ENCODE measurements at places on chromosomes 2 and 18. TPM values are rescaled to one million over a fixed set of nuclear protein-coding genes. Genes with fewer than 3 reads are reported as not detected.

Gene CSRNP3
- 2.8 TPM for total RNA-seq

Gene MFF
- total RNA-seq: 65.9 TPM

Gene SGPP2
- total RNA-seq: 0.21 TPM

Gene SPATA3
- not detected for total RNA-seq

Gene GEN1
- total RNA-seq: not detected

DNA sequence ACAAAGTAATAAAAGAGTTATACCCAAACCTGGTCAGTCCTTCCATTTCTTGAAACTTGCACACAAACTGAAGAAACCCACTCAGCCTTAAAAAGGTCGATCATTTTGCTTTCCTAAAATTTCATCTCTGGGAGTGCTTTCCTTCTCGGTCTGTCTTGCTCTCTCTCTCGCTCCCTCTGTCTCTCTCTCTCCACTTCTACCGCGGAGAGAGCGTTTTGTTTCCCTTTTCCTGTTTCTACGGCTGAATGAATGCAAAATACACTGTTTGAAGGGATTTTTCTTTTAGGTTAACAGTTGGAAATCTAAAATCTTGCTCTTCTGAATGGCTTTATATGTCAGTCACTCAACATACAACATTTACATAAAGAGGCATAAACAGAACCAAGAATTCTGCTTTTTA, 424.2 kb downstream of the TGIF1 start:
- H3K36me3 ChIP-seq: no peaks in the 10 kb centered on the region
- DNase-seq: no peak
- no peaks in the 10 kb centered on the region for H3K4me1 ChIP-seq

DNA sequence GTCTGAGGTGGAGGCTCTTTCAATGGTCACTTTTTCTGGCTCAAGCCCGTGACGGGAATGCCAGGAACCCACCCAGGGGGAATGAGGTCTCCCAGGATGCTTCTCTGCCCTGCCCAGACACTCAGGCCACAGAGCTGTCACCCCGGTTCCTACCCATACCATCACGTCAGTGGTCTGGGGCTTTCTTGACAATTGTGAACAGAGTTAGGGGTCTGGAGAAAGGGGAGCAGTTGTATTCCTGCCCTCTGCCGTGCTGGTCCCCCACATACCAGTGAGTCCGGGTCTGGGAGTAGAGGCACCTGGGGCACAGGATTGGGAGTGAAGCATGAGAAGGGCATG, 97.2 kb downstream of the B3GNT2 start:
- no peak overlapping the region for H3K27ac ChIP-seq
- DNase-seq: no peak
- no peaks in the 10 kb centered on the region for H3K4me1 ChIP-seq
- no peaks in the 10 kb centered on the region for H3K36me3 ChIP-seq
- no peak overlapping the region for H3K4me3 ChIP-seq

DNA sequence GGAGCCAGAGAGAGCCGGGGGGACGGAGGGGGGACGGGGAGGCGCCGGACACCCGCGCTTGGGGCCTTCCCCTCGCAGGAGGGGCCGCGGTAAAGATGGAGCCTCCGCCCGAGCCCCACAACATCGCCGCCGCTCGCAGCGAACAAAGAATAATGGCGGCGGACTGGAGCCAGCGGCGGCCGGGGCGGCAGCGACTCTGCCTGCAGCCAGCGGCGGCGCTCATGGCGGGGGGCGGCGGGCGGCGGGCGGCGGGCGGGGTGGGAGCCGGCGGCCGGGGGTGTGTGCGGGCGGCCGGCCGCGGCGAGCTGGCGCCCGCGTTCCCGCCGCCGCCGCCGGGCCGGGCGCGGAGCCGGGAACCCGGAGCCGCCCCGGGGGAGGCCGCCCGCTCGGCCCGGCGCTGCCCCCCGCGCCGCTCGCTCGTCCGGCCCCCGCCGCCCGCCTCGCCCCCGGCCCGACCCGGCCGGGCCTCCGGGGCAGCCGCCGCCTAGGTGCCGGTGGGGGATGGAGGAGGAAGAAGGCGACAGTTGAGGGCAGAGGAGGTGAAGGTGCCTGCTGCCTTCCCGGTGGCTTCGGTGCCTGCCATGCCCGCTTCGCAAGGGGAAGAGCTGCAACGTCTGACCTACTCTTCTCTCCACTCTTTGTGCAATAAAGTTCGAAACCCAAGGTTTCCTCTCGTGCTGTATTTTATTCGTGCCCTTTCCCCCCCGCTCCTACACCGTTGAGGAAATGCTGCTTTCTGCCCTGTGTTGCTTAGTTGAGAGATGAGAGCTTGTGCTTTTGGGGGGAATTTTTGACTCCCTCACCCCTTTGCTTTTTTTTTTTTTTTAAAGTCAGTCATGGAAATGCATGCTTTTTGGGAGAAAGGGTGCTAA, 634 bp downstream of the CREB1 start:
- peak overlapping the region; percentile 97 for H3K27ac ChIP-seq
- no peaks in the 10 kb centered on the region for H3K36me3 ChIP-seq
- peak; percentile 73 for DNase-seq
- H3K27me3 ChIP-seq: no peaks in the 10 kb centered on the region
- peak overlapping the region; percentile 80 for H3K4me3 ChIP-seq

- no peaks in the 10 kb centered on the region for H3K27me3 ChIP-seq
- no peaks in the 10 kb centered on the region for H3K36me3 ChIP-seq
- H3K27ac ChIP-seq: no peak overlapping the region
- no peak overlapping the region for H3K4me3 ChIP-seq
These were observed 2.3 kb downstream of the LHCGR start for GRCh38 chr2:48753228-48753627.

GRCh38 chr2:79005216-79005615, 20.3 kb upstream of the REG3G start:
- no peak overlapping the region for H3K27ac ChIP-seq
- no peaks in the 10 kb centered on the region for H3K27me3 ChIP-seq
- H3K36me3 ChIP-seq: no peaks in the 10 kb centered on the region
- H3K4me1 ChIP-seq: no peaks in the 10 kb centered on the region
- no peak for DNase-seq
- H3K4me3 ChIP-seq: no peak overlapping the region

DNA sequence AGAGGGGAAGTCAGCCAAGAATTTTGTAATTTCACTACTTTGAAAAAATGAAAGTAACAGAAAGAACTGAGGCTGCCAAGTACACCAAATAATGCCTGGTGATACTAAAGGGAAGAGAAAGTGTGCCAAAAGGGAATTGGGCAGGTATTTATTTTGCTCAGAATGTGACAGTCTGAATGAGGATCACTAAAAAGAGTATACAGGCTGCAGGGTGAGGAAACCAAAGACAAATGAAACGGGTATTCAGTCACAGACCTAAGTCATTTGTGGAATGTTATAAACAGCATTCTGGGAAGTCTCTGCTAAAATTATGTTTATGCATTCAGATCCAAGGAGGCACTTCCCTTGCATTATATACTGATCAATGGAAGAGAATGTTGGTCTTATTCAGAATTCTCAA, 418.6 kb upstream of the SLC39A10 start:
- H3K27ac ChIP-seq: no peak overlapping the region
- H3K36me3 ChIP-seq: no peaks in the 10 kb centered on the region
- no peaks in the 10 kb centered on the region for H3K4me1 ChIP-seq
- no peak overlapping the region for H3K4me3 ChIP-seq
- DNase-seq: no peak

DNA sequence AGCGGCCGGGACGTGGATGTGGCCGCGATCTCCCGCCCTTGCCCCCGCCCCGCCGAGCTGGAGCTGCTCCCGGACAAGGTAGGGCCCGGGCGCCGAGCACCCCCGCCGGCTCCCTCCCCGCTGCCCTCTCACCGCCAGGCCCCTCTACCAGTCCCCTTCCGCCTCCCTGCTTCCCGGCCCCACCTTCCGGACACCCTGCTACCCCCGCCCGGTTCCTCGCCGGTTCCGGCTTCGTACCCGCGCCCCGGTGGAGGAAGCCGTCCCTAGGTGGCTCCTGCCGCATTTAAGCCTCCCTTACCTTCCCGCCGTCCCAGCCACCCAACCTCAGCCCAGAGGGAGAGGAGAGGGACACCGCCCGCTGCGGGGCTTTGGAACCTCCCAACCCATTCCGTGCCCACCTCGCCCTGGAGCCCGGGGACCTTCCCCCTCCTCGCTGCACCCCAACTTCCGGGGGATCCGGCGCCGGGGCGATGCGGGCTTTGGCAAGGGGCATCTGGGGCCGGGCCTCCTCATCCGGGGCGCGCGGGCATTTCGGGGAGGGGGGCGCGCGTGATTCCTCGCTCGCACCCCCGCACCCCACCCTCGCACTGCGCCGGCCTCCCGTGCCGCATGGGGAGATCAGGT, 475 bp downstream of the B3GNT2 start:
- no peaks in the 10 kb centered on the region for H3K4me1 ChIP-seq
- H3K4me3 ChIP-seq: peak overlapping the region; percentile 97
- no peaks in the 10 kb centered on the region for H3K27me3 ChIP-seq
- H3K36me3 ChIP-seq: no peaks in the 10 kb centered on the region
- peak overlapping the region; percentile 91 for H3K27ac ChIP-seq

- no peaks in the 10 kb centered on the region for H3K4me1 ChIP-seq
- no peaks in the 10 kb centered on the region for H3K27me3 ChIP-seq
- H3K36me3 ChIP-seq: no peaks in the 10 kb centered on the region
- no peak overlapping the region for H3K27ac ChIP-seq
These were observed 220.8 kb downstream of the CDH2 start for GRCh38 chr18:27956001-27956640.

DNA sequence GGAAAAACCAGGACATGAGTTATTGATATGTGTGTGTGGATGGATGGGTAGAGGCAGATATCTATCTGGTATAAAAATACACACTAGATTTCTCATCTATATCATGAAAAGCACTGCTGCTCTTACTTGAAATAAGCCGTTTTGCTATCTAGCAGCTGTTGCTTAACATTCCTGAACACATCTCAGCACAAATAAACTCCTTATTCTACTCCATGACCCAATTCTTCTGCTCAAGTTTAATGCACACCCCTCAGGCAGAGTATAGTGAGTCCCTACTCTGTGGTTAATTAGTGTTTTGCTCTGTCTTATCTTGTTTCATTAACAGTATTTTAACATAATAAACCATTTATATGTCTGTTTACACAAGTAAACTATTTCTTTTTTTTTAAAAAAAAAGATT, 134.2 kb downstream of the CBLN2 start:
- DNase-seq: no peak
- no peak overlapping the region for H3K4me3 ChIP-seq
- H3K27me3 ChIP-seq: no peaks in the 10 kb centered on the region
- H3K27ac ChIP-seq: no peak overlapping the region

GRCh38 chr2:154446324-154446723, 252.2 kb upstream of the KCNJ3 start:
- no peaks in the 10 kb centered on the region for H3K4me1 ChIP-seq
- H3K27ac ChIP-seq: no peak overlapping the region
- DNase-seq: no peak
- H3K4me3 ChIP-seq: no peak overlapping the region
- no peaks in the 10 kb centered on the region for H3K36me3 ChIP-seq

- H3K36me3 ChIP-seq: no peaks in the 10 kb centered on the region
- H3K27me3 ChIP-seq: no peaks in the 10 kb centered on the region
- no peak overlapping the region for H3K4me3 ChIP-seq
- no peaks in the 10 kb centered on the region for H3K4me1 ChIP-seq
- H3K27ac ChIP-seq: no peak overlapping the region
- DNase-seq: no peak
These were observed 61.5 kb downstream of the ADNP2 start for GRCh38 chr18:80170395-80171053.

DNA sequence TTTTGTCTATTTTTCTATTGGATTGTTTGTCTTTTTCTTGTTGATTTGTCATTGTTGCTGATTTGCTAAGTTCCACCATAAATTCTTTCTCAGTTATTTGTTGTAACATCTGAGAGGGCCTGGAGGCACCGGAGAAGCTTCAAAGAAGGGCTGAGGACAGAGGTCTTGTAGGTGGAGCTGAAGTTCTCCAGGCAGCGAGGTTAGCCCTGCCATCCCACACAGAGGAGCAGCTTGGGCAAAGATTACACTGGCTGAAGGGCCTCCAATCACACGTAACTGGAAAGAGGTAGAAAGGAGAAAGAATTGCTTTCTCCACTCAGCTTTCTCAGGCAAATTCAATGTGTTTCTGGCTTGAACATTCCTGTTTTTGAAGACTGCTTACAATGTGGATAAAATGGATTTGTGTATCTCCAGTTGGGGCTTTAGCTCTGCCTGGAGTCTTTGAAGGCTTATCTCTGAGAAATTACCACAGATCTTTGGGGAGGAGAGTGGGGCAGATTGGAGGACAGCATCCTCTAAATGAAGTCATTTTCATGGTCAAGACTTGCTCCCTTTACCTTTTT, 21.1 kb upstream of the EMILIN2 start:
- no peaks in the 10 kb centered on the region for H3K4me1 ChIP-seq
- no peak overlapping the region for H3K4me3 ChIP-seq
- DNase-seq: no peak
- H3K36me3 ChIP-seq: no peaks in the 10 kb centered on the region
- no peaks in the 10 kb centered on the region for H3K27me3 ChIP-seq
- no peak overlapping the region for H3K27ac ChIP-seq

GRCh38 chr2:105381101-105381668, 17.7 kb downstream of the FHL2 start:
- H3K4me3 ChIP-seq: no peak overlapping the region
- H3K27me3 ChIP-seq: no peaks in the 10 kb centered on the region
- peaks cover 13% of the 10 kb centered on the region for H3K36me3 ChIP-seq
- peak; percentile 46 for DNase-seq

- no peak overlapping the region for H3K27ac ChIP-seq
- no peak overlapping the region for H3K4me3 ChIP-seq
- no peaks in the 10 kb centered on the region for H3K4me1 ChIP-seq
- no peaks in the 10 kb centered on the region for H3K36me3 ChIP-seq
These were observed 15.9 kb upstream of the CCDC85A start for GRCh38 chr2:56167616-56168562.

Data from ascending aorta (tissue), 2 donors.